Activated CD8-positive, alpha-beta memory T cell treated with anti-CD3 and anti-CD28 coated beads for 1 hour (primary cell): ENCODE measurements at places on chromosomes 1 and 21.

DNA sequence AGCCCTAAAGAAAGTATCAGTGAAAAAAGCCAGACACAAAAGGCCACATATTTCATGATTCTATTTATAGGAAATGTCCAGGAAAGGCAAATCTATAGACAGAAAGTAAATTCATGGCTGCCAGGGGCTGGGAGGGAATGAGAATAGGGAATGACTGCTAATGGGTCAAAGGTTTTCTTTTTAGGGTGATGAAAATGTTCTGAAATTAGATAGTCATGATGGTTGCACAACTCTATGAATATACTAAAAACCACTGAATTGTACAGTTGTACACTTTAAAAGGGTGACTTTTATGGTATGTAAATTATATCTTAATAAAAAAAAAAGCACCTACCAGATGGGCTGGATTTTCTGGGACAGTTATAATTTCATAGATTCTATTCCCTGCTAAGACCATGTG lies 114.8 kb downstream of the CNIH3 start:
- no peak for DNase-seq

DNA sequence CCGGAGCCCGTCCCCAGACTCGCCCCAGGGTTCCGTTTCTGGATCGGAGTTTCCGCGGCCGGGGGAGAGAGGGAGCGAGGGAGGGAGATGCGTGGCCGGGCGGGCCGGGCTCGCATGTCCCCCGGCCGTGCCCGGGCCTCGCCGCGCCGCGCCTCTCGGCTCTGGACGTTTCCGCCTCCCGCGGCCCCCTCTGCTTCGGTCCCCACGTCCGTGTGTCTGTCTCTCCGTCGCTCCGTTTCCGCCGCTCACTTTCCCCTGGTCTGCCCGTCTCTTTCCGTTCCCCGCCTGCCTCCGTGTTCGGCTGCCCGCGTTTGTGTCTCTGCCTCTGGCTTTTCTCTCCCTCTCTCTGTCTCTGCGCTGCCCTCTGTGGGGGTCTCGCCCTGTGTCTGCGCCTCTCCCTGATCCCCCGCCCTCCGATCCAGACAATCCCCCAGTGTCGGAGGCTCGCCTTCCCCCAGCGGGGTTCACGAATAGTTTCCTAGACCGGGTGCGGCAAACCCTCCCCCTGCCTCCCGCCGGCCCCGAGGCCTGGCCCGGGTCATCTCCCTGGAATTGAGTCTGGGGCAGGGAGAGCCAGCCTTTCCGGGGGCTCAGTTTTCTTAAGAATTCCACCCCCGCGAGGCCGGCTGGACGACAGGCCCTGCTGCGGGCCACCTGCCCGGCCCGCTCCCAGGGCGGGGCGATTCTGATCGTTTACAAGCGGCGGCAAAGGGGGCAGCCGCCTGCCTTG lies 735 bp downstream of the NBL1 start:
- peak; percentile 39 for DNase-seq

GRCh38 chr1:42335809-42336518 lies 929 bp upstream of the FOXJ3 start:
- DNase-seq, result no peak

DNA sequence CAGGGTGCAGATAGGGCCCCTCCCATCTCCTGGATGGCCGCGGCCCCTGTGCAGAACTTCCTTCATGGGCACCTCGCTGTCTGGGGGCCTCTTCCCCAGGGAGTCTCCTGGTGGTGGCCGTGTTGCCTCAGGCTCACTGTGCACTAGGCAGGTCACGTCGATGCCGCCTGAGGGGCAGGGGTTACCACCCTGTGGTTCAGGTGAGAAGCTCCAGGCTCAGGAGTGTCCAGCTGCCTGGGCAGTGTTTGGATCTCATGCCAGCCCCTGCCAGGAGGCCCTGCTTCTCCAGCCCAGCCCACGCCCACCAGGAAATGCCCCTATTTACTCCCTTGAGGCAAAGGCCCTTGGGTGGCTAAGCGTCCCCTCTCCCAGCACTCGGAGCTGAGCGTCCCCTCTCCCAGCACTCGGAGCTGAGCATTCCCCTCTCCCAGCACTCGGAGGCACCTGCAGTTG lies 2.1 kb downstream of the ITGB2 start:
- no peak for DNase-seq

GRCh38 chr1:157540852-157541251 lies 11.5 kb downstream of the FCRL5 start:
- DNase-seq, result no peak

- DNase-seq, result no peak
Measured at GRCh38 chr1:40742363-40743061, 41.1 kb upstream of the KCNQ4 start.
